ENCODE measurements at places on chromosomes 16 and 17. TPM values are rescaled to one million over a fixed set of nuclear protein-coding genes. Genes with fewer than 3 reads are reported as not detected.

GRCh38 chr17:34637548-34638525, 58.5 kb downstream of the TMEM132E start:
- DNase-seq: peak; percentile 84

- DNase-seq: no peak
Measured at GRCh38 chr16:49490321-49490705, 116.7 kb downstream of the C16orf78 start.

CMTM2 gene
- 0.35 TPM for total RNA-seq

CDH16 gene
- 0.16 TPM for total RNA-seq

TLCD1 gene
- total RNA-seq: 2.4 TPM

GAA gene
- total RNA-seq: 46.0 TPM

DNA sequence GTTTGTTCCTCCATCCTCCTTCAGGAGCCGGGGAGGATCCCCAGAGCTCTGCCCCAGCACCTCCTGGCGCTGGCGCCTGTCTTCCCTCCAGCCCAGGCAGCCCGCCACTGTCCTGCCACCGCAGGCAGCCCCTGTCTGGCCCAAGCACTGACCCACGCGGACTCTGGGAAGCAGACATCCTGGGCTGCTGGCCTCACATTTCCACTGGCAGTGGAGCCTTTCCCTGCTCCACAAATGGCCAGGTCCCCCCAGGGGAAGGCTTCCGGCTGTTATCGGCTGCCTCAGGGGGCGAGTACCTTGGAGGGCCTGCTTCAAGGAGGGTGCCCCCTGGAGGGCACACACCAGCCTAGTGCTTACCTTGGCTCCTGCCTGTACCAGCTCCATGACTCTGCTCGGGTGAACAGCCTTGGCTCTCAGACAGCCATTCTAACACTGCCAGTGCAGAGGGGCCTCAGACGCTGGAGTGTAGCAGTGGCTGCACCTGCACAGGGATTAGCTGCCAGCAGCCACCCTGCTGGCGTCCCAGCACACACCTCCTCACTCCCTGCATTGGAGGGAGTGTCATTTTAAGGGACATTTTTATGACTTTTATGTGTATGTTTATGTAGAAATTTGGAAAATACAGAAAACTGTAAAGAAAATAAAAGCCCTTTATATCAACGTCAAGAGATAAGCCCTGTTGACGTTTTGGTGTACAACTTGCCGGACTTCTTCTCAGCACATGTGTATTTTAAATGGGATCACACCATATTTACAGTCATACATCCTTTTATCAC, 21.0 kb downstream of the ACE start:
- no peak for DNase-seq

- DNase-seq: no peak
Measured at GRCh38 chr16:72428681-72429376, 256.9 kb upstream of the PMFBP1 start.

PRSS36 gene
- total RNA-seq: 3.0 TPM

KRT27 gene
- total RNA-seq: not detected

DNA sequence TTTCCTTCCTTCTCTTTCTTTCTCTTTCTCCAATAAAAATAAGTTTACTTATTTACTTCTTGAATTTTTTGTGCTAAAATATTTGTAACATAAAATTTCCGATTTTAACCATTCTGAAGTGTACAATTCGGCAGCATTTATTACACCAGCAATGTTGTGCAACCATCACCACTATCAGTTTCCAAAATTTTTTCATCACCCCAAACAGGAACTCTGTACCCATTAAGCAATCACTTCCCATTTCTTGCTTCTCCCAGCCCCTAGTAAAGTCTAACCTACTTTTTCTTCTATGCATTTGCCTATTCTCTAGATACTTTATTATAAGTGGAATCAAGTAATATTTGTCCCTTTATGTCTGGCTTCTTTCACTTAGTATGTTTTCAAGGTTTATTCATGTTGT, 2.5 kb upstream of the HP start:
- DNase-seq: no peak

- peak; percentile 22 for DNase-seq
Measured at GRCh38 chr17:29068818-29069217, 25.9 kb downstream of the PIPOX start.

EMP2 gene
- 110 TPM for total RNA-seq

UNK gene
- total RNA-seq: 16.0 TPM

DNA sequence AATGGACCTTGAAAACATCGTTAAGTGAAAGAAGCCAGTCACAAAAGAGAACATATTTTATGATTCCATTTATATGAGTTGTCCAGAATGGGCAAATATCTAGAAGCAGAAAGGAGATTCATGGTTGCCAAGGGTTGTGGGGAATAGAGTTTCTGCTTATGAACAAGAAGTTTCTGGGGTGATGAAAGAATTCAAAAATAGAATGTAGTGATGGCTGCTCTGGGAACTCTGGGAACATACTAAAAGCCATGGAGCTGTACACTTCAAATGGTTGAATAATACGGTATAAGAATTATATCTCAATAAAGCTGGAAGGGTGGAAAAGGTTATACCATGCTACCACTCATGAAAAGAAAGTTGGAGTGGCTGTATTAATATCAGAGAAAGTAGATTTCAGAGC, 18.5 kb downstream of the AKTIP start:
- DNase-seq: no peak

DNA sequence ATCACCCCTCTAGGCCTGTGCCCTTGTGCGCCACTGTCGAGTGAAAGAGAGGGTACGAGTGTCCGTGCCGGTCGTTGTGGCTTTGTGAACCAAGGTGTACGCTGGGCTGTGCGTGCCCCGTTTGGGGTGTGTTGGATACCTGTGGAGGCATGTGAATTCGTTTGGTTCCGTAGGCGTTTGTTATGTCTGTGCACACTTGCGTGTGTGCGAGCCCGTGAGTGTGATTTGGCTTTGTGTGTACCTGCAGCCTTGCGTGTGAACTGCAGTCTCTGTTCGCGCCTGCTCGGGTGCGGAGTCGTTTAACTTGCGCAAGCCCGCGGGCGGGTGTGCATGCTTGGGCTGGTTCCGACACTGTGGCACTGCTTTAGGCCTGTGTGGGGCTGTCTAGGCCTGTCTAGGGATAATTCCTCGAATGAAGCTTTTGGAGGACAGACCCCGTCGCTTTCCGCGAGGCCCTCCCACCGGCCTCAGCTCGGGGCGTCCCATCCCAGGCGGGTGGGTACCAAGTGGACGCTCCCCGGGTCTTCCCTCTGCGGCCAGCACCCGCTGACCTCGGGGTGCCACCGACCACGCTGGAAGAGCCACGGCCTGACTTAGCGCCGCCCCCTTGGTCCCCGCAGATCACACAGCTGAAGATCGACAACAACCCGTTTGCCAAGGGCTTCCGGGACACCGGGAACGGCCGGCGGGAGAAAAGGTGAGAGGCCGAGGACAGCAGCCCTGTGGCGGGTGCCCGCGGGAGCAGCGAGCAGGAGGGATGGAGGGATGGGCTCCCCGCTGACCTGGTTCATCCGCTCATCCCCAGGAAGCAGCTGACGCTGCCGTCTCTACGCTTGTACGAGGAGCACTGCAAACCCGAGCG, 4.4 kb downstream of the TBX2 start:
- no peak for DNase-seq

DNA sequence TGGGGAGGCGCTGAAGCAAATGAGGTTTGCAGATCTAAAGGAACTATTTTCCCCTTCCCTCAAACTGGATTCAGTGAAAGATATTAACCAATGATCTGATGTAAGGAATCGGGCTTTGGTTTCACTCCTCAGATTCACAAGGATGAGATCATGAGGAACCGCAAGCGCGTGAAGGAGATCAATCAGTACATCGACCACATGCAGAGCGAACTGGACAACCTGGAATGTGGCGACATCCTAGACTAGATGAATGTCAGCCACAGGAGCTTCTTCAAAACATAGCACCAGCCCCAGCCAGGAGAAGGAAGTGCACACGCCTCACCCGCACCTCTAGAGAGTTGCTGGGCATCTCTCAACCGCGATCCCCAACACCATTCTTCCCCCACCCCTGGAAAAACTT, 22.5 kb downstream of the ATPAF2 start:
- no peak for DNase-seq

GRCh38 chr16:9836118-9836736, 346.0 kb downstream of the GRIN2A start:
- DNase-seq: no peak

GRCh38 chr16:81445966-81446906, 1.6 kb downstream of the CMIP start:
- DNase-seq: no peak

DNA sequence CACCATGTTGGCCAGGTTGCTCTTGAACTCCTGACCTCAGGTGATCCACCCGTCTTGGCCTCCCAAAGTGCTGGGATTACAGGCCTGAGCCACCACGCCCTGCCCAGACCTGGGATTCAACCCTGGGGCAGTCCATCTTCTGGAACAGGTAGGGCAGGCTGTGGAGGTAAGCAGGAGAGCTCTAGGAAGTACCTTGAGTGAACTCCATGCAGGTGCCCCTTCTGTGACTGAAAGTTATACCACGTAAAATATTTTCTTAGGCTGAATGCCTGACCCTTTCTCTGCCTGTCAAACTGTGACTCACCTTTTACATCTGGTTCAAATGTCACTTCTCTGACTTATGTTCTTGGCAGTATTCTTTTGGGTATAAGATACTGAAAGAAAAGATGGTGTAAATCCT, 86.7 kb upstream of the ELAC2 start:
- no peak for DNase-seq

DNA sequence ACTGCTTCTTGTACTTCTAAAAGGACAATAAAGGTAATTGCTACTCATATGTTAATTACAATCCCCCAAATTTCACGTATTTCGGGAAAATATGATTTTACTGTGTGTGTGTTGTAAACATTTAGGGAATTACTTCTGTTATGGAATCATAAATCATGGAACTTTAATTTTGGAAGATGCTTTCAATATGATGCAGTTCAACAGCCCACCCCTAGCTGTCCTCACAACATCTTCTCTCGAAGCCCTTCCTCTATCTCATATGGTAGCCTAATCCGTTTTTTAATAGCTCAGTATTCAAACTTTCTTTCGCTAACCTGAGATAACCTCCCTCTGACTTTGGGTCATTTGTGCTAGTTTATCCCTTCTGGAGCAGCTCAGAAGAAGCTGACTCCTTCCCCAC, 78.4 kb downstream of the ANKFN1 start:
- DNase-seq: no peak

DNA sequence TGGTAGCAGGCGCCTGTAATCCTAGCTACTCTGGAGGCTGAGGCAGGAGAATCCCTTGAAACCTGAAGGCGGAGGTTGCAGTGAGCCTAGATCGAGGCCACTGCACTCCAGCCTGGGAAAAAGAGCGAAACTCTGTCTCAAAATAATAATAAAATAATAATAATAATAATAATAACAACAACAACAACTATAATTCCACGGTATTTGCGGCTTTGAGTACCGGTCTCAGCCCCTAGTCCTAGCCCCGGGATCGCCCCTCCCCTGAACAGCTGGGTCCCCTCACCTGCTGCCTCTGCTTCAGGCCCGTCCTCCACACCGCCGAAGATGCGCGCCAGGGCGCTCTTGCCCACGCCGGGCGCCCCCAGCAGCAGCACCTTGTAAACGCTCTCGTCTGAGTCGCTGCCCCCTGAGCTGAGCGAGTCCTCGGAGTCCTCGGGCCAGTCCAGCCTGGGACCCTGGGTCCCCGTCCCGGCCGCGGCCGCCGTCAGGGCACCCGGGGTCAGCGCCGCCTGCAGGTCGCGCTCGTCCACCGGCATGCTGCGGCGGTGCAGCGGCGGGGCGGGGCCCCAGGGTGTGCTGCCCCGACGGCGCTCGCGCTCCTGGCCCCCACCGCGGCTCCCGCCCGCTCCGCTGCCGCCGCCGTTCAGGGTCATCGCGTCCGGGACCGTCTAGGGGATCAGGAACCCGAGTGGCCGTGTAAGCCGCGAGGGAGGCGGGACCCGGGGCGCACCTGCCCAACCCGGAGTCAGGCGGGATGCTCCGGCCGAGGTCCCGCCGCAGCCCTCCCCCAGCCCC, 611 bp downstream of the RRAD start:
- DNase-seq: peak; percentile 76

BCL6B gene
- total RNA-seq: 14.0 TPM

CD300A gene
- total RNA-seq: 2.4 TPM

DNA sequence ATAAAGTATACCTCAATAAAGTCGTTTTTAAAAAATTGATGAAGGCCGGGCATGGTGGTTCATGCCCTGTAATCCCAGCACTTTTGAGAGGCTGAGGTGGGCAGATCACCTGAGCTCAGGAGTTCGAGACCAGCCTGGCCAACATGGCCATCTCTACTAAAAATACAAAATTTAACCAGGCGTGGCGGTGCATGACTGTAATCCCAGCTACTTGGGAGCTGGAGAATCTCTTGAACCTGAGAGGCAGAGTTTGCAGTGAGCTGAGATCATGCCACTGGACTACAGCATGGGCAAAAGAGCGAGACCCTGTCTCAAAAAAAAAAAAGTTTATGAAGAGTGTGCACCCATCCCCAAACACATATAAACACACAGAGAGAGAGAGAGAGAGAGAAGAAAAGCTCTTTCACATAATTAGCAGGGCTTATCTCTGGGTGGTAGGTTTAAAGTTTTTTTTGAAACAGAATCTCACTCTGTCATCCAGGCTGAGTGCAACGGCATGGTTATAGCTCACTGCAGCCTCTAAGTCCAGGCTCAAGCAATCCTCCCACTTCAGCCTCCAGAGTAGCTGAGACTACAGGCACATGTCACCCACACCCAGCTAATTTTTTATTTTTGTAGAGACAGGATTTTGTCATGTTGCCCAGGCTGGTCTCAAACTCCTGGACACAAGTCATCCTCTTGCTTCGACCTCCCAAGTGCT, 3.0 kb downstream of the SREBF1 start:
- peak; percentile 15 for DNase-seq

DNA sequence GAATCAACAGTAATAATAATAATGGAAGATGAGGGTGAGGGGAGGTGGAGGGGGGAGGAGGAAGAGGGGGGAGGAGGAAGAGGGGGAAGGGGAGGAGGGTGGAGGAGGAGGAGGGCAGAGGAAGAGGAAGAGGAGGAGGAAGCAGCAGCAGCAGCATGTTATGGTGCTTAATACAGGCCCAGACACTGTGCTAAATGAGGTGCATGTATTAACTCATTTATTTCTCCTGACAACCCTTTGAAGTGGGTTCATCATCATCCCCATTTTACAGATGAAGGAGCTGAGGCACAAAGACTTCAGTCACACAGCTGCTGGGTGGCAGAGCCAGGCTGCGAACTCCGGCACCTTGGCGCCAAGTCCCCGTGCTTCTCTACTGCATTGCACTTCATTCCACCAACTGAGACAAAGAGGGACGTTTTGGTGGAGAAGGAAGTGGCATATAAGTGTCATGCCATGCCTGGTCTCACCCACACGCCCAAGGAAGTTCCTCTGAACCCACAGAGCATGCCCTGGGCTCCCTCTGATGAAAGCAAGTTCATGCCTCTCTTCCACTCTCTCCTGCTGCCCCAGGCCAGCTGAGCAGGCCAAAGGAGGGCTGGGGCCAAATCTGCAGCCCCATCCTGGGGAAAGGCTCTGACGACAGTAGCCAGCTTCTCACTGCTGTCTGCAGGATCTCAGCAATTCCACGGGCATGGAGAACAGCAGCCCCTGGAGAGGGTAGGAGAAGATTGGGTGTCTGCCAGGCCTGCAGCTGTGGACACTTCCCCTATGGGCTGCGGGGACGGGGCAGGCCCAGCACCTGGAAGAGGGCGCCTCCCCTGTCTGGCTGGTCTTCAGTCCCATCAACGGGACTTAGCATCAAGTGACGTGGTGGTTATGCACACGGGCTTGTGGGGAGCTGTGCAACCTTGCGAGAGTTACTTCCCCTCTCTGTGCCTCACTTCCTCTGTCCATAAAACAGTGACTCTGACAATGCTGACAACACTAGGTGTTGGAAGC, 21.8 kb downstream of the XYLT1 start:
- peak; percentile 86 for DNase-seq

- no peak for DNase-seq
Measured at GRCh38 chr17:30340801-30341356, 7.0 kb upstream of the TMIGD1 start.
